Karpas-422 (cell line): ENCODE measurements at places on chromosomes 4 and X.

- DNase-seq = no peak
These were observed 618.8 kb downstream of the GLUD2 start for GRCh38 chrX:121666171-121666570.

GRCh38 chr4:2062808-2063524 is 3.8 kb downstream of the NAT8L start:
- DNase-seq = no peak

DNA sequence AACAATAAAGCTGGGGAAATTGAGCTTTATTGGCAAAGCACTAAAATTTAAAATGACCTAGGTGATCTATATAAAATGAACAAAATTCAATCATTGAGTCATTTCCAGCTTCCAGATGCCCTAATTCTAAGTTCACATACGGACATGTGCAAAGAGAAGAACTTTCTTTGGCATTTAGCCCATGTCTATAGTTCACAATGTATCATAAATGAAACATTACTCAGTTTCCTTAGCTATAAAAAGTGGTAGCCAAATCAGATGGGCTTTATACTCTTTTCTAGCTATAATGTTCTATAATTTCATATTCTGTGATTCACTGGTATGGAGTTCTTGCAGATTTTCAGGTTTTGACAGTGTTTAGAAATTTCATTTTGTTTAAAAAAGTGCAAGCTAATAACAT is 327.4 kb downstream of the KCTD8 start:
- no peak for DNase-seq

- no peak for DNase-seq
These were observed 16.0 kb upstream of the TLR8 start for GRCh38 chrX:12890467-12890866.

- no peak for DNase-seq
These were observed 53.9 kb downstream of the HMX1 start for GRCh38 chr4:8817813-8818062.

GRCh38 chr4:88526221-88526815 is 2.7 kb upstream of the PYURF start:
- peak; percentile 54 for DNase-seq

- no peak for DNase-seq
These were observed 9.8 kb downstream of the NKX3-2 start for GRCh38 chr4:13534344-13535063.
